ENCODE measurements at places on chromosomes 2 and 18. TPM values are rescaled to one million over a fixed set of nuclear protein-coding genes. Genes with fewer than 3 reads are reported as not detected.

GRCh38 chr2:188746727-188747126, 227.4 kb upstream of the COL3A1 start:
- DNase-seq: no peak

- peak; percentile 53 for DNase-seq
These were observed 603 bp downstream of the ATAD2B start for GRCh38 chr2:23926290-23926749.

GRCh38 chr2:237581751-237582746, 8.5 kb downstream of the RAB17 start:
- peak; percentile 63 for DNase-seq

DNA sequence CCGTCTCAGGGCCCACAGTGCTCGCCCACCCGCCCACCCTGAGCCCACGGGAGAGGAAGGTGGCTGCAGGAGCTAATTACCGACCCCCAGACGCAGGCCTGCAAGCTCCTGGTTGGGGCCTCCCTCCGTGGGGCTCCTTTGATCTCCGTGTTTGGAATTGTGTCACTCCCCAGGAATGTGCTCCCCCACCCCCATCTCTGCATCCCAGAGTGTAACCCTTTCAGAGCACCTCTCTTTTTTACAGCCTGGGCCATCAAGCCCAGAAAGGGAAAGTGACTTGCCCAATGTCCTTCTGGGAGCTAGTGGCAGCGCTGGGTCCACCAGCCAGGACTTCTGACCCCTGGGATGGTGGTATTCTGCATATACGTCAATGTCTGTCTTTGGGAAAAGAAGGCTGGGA, 335.1 kb downstream of the CYRIA start:
- no peak for DNase-seq

DNA sequence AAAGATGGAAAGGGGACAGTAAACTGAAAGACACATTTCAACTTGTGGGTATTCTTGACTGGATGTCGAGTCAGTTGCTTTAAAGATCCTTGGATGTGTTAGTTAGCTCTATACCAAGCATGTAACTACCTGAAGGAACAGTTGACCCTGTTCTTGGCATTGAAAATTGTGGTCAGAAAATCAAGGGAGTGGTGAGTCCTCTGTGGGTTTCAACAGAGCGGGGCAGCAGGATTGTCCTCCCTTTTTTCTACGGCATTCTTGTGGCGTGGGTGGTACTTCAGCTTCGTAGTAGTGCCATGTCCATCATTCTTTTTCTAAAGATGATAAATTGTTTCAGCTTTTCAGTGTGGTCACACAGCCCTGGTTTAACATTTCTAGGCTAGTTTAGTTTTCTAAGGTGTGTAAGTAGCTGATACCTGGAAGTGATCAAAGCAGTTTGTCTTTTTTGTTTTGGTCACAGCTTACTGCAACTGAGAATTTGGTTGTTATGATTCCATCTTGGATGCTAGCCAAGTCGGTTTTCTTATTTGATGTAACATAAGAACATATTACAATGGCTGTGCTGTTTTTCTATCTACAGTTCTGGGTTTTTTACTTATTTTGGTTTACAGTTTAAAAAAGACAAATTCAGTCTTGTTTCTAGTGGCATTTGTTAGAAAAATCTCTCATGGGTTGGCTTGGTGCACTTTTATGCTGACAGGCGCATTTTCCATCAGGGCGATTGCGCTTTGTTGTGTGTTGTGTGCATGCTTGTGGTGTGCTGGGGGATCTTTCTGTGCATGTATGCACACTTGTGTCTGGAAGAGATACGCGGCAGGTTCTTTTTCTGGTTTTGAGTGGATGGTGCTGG, 84.7 kb downstream of the ZNF407 start:
- DNase-seq: no peak

The LAMA3 gene
- total RNA-seq: 2.6 TPM

The EDAR gene
- total RNA-seq: not detected

The LBX2 gene
- not detected for total RNA-seq

The CNTNAP5 gene
- not detected for total RNA-seq

The FSHR gene
- not detected for total RNA-seq
